ENCODE measurements at places on chromosomes 5 and 9.
A peak's percentile ranks its signal among the peaks of the same experiment; 100 is the strongest.

DNA sequence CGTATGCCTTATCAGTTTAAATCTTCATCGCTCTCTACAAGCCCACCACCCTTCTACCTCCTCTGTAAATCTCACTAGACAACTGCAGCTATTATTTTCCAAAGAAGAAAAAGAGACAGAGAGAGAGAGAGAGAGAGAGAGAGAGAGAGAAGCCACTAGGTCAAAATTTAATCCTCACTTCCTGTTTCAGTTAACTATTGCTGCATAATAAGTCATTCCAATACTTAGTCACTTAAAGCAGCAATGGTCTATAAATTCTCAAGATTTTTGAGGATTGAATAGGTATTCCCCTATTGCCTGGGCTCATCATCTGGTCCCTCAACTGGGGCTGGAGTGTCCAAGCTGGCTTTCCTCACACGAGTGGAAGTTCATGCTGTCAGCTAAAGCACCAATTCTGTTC is 68.8 kb downstream of the ITGA1 start:
- no peak for DNase-seq

DNA sequence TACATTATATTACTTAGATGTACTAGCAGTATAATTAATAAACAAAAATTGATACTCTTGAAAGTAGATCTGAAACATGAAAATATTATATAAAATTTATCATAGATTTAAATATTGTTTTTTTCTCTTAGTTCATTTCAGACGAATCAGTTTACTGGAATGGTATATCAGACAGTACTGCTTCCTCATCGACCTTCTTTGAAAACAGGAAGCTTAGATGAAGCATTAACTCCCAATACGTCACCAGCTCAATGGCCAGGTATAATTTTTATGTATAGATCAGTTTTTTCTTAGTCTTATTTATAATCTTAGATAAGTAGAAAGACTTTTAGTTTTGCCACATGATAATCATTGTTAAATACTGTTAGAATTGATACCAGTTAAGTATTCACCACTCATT is 106.3 kb downstream of the DMXL1 start:
- DNase-seq: no peak

DNA sequence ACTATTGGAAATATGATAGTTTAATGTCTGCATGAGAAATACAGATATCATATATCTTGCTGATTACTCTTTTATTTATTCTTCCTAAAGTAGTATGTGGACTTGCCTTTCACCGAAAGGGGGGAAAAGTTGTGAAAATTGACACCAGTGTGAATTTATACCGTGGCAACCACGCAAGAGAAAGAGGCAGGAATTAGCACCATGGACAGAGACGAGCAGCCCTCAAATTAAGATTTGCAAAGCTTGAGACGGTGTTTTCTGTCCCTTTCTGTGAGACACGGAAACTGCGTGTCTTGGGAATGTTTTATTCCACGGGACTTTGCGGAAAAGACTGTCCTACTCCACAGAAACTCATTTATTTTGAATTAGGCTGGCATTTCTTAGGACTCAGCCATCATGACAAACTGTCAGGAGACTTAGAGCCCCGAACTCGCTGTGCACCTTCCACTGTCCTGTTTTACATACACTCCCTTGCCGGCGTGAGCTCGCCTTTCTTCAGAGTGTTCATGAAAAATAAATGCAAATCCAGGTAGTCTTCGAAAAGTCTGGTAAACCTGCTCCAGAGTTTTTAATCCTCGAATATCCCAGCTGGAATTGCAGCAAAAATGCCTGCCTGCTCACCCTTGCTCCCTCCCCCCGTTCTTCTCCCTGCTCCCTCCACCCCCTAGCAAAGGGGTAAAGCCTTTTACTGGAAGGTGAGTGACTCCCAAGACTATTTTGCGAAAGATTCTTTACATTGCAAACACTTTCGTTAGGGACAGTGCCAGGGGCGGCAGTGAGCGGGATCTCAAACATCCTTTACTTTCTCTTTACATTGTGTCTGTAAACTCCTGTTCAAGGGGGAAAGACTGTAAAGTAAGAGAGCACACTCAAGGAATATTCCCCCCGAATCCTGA is 3.8 kb upstream of the ELAVL2 start:
- DNase-seq: no peak

DNA sequence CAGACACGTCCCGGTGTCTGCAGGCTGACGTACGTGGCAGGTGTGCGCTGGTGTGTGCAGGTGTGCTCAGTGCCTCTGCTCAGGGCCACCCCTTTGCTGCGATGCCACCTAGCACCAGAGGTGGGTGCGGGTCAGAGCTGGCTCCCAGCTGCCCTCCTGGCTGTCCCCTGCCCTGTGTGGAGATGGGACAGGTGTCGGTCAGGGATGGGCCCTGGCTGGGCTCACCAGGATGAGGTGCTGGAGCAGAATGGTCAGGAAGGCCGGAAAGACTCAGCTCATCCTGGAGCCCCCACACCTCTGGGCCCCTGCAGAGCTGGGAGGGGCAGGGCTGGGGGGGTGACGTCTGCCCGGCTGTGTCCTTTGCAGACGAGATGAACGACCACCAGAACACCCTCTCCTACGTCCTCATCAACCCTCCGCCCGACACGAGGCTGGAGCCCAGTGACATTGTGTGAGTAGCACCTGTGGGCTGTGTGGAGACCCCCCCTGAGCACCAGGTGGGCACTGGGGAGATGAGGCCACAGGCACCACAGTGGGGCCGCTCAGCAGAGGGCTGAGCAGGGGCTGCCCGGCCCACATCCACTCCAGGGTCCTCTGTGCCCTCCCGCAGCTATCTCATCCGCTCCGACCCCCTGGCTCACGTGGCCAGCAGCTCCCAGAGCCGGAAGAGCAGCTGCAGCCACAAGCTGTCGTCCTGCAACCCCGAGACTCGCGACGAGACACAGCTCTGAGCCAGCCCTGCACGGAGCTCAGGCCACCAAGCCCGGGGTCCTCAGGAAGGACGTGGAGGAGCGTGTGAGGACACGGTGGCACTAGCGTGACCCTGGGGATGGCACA is 89.7 kb downstream of the KCNT1 start:
- no peak for DNase-seq

GRCh38 chr9:97966493-97966892 is 16.6 kb upstream of the ANP32B start:
- DNase-seq: no peak

GRCh38 chr9:109994141-109994540 is 213.8 kb downstream of the C9orf152 start:
- DNase-seq: no peak

DNA sequence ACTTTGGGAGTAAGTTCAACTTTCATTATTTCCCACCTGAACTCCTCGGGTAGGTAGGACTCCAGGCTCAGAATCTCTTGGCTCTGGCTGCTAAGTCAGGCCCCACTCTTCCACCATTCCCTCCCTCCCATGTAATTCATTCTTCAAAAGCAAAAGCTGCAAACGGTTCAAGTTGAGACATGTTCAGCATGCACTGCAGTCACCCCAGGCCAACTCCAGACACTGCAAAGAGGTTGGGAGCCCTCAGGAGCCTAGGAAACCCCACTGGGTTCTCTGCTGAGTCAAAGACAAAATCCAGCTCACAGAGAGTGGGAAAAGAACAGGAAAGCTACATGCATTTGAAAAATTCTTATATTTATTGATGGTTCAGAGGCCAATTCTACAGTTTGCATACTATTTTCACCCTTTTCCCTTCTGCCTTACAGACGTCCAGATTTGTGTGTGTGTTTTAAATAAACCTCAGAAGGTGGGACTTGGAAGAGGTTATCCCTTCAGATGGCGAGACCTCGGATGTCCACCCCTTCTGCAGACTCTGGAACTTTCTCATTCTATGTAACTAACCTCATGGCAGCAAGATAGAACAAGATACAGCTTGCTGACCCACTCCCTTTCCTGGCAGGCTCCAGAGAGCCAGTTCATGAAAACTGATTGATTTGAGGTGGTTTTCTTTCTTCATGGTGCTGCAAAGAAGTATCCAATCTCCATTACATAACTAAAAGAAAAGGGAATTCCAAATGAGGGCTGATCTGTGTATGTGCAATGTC is 65.7 kb upstream of the EQTN start:
- DNase-seq: no peak

- no peak for DNase-seq
Observed at GRCh38 chr5:149526845-149527590, 24.2 kb downstream of the CSNK1A1 start.

DNA sequence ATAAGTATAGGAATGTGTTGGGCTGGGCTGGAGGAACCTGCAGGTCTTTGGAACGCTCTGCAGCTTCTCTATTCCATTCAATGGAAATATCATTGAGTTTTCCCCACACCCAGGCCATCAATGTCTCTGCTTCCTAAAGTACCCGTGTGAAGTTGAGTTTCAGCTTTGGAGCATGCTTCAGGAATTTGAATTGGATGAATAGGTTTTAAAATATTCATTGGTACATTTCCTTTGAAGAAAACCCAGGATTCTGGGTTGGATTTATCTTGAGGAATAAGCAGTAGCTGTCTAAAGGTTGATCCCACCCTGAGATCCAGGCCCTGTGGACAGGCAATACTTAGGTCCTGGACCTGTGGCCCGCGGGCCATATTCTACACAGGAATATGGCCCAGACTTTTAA is 37.3 kb downstream of the INSYN2B start:
- DNase-seq: no peak

GRCh38 chr9:98142925-98143481 is 24.0 kb upstream of the TRIM14 start:
- no peak for DNase-seq

- DNase-seq: no peak
Observed at GRCh38 chr9:64128572-64128971, 1156.4 kb downstream of the FOXD4L5 start.

- no peak for DNase-seq
Observed at GRCh38 chr5:73436535-73437100, 12.0 kb downstream of the FOXD1 start.

GRCh38 chr5:36772276-36773140 is 104.1 kb upstream of the NIPBL start:
- DNase-seq: no peak

DNA sequence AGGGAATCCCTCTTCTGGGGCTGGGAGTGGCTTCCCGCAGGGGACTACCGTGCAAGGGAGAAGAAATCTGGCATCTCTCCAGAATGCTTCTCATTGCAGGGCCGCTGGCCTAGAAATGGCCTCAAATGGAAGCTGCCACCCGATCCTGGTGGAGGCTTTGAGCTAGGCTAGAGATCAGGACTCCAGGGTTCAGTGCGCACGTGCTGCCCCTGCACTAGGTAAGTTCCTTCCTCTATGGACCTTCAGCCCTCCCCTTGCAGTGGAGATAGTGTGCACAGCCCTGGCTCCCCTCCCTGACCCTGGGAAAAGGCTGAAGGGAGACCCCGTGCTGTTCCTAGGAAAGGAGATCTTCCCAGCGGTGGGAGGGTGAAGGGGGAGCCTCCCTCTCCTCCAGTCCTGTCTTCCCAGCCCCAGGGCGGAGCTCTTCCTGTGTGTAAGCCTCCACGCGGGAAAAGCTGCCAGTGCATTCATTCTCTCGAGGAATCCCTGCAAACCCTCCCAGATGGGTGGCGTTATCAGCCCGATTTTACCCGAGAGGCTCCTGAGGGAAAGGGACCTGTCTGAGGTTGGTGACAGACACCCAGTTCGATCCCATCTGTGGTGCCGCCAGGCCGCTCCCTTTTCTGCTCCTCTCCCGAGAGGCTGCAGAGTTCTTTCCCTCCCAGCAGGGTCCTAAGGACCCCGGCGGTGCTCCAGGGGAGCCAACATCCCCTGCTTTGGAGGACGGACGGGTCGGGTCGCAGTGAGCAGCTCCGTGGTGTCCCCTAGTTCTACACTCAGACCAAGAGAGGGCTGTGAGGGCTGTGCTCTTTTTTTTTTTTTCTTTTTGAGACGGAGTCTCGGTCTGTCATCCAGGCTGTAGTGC is 1.4 kb upstream of the CERCAM start:
- DNase-seq: peak; percentile 27

DNA sequence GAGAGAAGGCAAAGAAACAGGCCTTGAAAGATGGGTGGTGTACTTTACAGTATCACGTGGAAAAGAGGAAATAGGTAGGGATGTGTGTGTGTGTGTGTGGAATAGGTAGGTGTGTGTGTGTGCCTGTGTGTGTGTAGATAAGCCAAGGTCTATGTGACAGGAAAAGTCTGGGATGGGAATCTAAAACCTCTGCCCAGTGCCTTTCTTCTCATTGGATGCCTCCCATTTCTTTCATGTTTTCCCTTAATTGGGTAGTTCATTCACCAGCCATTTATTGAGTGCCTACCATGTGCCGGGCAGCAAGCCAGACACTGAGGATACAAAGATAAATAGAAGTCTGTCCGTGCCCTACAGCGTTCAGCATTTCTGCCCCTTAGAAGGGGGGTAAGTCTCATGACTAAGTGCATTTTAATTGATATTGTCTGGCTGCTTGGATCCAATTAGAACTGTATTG is 1.0 kb downstream of the URM1 start:
- DNase-seq: no peak

- no peak for DNase-seq
Observed at GRCh38 chr9:93656426-93657239, 80.2 kb downstream of the PHF2 start.

DNA sequence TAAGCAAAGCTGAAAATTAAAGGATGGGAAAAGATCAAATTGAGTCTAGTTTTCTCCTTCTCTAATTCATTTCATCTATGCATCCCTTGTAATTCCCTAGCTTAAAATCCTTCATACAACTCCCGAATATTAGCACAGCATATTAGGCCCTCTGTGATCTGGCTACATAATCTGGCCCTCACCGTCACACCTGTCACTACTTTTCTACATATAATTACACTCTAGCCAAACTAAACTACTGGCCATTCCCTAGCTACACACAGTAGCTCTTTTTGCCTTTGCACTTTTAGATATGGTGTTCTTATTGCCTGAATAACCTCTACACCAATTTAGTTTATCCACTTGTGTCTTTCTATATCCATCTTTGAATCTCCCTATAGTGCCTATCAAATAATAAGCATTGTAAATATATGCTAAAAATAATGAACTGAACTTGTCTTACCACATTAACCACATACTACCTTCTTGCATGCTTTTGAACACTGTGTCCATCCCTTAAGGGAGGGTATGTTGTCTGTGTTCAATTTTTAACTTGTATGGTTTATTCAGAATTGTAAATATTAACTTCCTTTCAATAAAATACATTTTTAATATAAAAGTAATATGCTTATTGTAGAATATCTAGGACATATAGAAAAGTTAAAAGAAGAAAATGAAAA is 15.9 kb downstream of the RANBP6 start:
- no peak for DNase-seq

DNA sequence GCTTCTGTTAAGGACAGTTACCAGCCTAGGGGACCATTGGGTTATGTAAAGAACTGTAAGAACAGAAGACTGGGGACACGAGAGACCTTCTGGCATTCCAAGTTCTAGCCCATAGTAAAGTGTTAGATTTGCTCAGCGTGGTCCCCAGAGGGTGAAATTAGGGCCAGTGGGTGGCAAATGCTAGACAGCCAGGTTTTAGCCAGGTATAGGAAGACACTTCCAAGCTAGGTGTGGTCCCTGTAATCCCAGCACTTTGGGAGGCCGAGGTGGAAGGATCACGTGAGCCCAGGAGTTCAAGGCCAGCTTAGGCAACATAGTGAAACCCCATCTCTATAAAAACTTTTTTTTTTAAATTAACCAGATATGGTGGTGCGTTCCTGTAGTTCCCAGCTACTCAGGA is 34.3 kb downstream of the ATPSCKMT start:
- no peak for DNase-seq

GRCh38 chr9:13186774-13187173 is 92.7 kb downstream of the MPDZ start:
- DNase-seq: no peak

Data from DMS153 (cell line).